ENCODE measurements at places on chromosomes 2 and 18. TPM values are rescaled to one million over a fixed set of nuclear protein-coding genes. Genes with fewer than 3 reads are reported as not detected.

DNA sequence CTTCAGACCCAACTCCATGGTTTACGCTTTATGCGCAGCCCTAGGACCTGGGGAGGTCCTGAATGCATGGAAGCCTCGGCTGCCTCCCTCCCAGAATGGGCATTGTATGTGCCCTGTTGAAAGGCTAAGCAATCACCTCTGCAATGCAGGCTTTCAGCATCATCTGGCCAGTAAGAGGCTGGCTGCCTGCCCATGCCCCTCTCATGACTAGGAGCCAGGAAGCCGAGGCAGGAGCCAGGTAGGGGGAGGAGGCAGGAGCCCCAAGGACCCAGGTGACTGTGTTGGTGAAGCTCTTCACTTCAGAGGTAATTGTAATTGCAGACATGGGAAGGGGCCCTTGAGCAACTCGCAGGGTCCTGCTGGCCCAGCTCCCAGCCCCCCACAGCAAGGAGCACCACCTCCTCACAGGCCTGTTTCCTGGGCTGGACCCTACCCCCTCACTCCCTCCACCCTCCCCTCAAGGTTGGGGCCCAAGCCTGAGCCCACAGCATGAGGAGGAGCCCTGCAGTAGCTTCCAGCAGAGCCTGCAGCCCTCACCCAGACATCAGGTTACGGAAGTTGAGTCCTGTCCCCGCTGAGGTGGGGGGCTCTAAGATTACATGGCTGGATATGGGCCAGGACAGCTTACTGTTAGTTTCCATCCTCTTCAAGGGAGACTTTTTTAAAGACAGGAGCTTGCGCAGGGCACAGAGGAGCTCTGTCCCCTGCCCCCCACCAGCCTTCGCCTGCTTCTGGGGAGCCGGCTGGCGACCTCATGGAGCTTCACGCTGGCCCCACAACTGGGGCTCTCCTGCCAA, 21.9 kb downstream of the CRACDL start:
- DNase-seq: no peak

- DNase-seq: no peak
These were observed 127.2 kb upstream of the MAPRE2 start for GRCh38 chr18:34913837-34914661.

DNA sequence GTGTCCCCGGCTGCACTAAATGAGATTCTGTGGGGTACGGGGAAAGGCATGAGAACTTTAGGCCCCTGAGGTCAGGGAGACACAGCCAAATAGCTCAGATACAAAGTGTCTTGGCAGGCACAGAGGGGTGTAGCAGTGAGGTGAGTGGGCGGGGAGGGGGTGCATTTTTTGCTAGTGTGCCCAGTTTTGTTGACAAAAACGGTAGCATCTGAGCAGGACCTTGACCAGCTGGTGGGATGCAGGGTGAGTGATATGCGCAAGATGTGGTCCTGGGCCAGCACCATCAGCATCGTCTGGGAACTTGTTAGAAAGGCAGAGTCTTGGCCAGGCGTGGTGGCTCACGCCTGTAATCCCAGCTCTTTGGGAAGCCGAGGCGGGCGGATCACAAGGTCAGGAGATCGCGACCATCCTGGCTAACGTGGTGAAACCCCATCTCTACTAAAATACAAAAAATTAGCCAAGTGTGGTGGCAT, 127.3 kb upstream of the LGALSL start:
- no peak for DNase-seq

DNA sequence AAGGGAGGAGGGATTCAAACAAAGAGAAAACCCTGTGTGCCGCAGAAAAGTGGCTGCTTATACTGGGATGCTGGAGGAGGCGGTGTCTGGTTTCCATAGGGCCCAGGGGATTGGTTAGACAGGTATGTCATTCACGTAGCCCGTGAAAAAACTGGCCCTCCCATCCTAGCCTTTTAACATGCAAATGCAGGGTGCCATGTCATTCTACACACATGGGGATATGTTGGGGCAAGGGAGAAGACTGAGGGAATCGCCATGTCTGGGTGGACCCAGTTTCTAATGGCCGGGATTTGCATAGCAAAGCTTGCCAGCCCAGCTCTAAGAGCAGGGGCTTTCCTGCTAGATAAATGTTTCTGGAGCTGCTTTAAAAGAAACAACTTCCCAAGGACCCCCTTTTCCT, 8.2 kb upstream of the RNU2-63P start:
- DNase-seq: no peak

DNA sequence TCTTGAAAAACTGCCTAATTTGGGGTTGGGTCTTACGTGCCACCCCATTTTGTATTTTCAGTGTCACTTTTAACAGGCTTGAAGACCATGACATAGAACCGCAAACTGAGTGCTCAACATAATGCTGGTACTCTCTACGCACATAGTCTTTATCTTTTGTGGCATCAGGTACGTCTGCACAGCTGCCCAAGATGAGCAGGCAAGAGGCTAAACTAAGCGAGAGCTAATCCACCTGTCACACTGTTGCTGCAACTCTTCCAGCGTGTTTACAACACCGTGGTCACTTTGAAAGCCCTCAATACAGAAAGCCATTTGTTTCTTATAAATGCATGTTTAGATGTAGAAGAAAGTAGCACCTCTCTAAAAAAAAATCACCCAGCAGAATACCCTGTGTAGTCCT, 270.0 kb upstream of the TCF4 start:
- no peak for DNase-seq

DNA sequence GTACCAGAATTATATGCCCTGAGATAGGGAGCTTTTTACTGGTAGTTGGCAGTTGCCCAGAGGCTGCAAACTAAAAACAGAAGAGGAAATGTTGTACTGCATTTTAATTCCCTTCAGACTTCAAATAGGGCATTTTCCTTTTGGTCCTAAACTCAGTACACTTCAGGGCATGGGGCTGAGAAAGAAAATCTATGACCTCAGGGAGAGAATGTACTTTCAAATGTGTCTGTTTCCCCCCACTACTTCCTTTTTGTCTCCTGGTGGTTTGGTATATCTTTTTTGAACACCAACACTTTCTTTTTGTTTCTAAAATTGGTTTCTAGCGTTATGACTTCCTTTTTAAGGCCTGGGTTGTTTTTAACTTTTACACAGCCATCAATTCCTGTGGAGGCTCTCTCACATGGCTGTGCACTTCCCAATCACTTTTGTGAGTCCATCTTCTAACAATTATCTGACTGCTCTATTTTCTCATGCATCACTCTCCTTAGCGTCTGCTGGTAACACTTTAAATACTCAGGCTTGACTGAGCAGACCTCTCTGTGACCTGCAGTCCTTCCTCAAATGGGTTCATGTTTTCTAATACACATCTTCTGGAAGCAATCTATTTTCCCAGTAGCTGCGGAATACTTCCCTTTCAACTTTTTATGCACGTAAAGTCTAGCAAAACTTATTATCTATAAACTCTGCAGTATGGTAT, 596.0 kb downstream of the LRP1B start:
- no peak for DNase-seq

- DNase-seq: no peak
These were observed 6.4 kb downstream of the AGAP1 start for GRCh38 chr2:235500110-235500760.

- no peak for DNase-seq
These were observed 229.5 kb upstream of the ZC3H15 start for GRCh38 chr2:186256540-186256939.

DNA sequence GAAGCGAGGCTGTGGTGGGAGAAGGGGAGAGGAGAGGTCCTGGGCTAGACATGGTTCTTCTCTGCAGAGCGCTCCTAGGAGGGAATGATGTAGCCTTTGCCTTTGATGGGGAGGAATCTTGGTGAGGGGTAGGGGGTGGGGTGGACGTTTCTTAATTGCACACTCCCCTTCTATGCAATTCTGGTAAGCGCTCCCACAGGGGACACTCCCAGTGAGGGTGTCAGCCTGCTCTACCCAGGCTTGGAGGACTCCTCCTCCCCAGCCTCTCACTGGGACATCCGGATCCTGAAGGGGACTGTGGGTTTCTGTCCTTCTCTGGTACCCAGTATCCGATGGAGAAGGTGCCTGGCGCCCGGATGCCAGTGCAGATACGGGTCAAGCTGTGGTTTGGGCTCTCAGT, 114.3 kb downstream of the DYSF start:
- no peak for DNase-seq

DNA sequence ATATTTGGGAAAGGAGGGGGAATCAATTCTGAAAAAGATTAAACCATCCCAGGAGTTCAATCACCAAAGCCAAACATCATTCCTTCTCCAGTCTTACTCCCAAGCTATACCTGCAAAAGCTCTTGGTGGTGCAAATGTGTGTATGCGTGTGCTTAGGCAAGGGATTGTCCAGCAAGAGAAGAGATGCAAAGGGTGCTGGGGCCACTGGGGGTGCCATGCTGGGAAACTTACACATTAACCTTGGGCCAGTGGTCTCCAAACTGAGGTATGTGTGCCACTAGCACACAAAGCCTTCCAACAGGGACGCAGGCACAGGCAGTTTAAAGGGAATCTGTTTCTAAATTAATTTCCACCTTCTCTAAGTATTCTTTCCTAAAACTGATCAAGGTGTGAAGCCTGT, 307.9 kb downstream of the NBAS start:
- DNase-seq: no peak

- no peak for DNase-seq
These were observed 43.6 kb downstream of the GPC1 start for GRCh38 chr2:240479111-240479501.

GRCh38 chr18:34787931-34788532, 77.9 kb downstream of the DTNA start:
- DNase-seq: no peak

DNA sequence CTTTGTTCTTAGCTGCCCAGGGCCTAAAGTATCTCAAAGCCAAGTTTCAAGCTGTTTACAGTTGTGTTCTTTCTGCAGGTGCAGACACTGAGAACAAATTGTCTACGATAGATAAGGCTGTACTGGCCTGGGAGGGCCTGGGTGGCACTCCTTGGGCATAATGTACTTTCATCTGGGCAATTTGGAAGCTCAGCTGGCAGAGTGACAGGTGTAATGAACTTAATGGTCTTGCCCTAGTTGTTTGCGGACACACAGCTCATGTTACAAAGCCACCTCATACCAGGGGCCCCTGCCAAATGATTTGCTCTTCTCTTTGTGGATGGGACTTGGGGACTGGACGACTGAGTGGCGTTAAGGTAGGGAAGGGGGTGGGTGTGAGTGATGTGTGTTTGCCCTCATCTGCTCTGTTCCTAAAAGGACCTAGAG, 4.3 kb downstream of the LDLRAD4 start:
- no peak for DNase-seq

- DNase-seq: no peak
These were observed 446.3 kb downstream of the LPIN1 start for GRCh38 chr2:12192762-12193161.

DNA sequence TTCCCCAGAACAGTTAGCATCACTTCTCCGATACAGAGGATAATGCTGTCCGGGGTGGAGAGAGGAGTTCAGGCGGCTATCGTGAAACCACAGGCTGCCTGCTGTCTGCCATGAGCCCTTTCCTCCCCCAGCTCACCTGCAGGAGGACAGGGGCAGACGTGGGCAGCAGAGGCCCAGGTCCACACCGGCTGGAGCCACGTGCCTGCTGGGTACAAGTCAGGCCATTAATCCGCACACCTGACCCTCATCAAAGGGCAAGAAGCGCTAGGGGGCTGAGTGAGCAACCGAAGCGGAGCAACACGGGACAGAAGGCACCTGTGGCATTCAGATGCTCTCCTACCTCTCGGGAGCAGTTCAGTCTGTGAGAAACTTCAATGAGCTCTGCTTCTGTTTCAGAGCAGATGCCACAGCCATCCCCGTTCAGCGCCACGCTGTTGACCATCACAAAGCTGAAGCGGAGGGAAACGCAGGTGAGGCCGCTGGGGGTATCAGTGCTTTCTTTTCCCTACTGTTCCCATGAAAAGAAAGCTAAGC, 21.5 kb downstream of the MPPE1 start:
- no peak for DNase-seq

DNA sequence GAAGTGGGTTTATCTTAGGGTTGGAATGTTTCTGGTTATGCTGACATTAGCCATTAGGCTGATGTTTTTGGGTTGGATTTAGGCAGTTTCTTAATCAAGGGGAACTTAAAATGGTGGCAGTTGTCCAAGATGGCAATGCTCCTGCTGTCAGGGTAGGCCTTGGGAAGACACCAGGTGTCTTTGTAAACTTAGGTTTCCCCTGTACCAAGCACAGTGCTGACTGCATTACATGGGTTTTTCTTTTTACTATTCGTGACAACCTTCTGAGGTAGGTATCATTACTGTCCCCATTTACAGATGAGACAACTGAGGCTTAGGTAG, 528 bp upstream of the ATG16L1 start:
- DNase-seq: no peak

SLC19A3 gene
- total RNA-seq: not detected

ALLC gene
- total RNA-seq: not detected
